ENCODE measurements at places on chromosomes 4 and X.

DNA sequence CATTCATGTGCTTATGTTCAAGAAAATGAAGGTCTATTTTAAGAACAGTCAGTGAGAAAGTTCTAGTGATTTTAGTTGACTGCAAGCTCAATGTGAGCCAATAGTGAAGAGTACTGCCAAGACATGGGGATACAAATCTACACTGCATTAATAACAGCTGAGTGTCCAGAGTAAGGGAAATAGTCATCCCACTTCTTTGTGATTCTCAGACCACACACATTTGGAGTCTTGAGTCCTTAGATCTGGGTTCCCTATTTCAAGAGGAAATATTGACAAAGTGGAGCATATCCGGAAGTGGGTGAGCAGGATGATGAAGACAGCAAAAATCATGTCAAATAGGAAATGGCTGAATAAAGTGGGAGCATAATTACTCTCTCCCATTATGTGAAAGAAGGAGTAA is 171.1 kb downstream of the LARP7 start:
- DNase-seq, result no peak

DNA sequence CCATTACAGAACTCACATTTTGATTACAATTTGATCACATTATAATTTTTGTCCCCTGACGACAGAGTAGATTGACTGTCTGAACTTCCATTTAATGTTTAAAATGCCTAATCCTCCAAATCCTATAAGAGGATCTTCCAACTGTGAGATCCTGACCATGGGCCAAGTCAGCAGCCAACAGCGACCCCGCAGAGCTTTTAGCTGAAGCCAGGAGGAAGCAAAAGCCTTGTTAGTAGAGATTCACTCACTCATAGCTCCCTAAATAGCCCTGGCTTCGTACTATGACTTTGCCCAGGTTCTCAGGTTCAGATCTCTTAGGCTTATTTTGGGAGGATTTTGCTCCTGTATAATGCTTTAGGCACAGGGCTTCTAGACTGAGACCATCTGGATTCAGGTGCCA is 413.1 kb downstream of the NKX6-1 start:
- peak; percentile 46 for DNase-seq

- no peak for DNase-seq
Measured at GRCh38 chr4:85793233-85793585, 318.3 kb downstream of the ARHGAP24 start.

DNA sequence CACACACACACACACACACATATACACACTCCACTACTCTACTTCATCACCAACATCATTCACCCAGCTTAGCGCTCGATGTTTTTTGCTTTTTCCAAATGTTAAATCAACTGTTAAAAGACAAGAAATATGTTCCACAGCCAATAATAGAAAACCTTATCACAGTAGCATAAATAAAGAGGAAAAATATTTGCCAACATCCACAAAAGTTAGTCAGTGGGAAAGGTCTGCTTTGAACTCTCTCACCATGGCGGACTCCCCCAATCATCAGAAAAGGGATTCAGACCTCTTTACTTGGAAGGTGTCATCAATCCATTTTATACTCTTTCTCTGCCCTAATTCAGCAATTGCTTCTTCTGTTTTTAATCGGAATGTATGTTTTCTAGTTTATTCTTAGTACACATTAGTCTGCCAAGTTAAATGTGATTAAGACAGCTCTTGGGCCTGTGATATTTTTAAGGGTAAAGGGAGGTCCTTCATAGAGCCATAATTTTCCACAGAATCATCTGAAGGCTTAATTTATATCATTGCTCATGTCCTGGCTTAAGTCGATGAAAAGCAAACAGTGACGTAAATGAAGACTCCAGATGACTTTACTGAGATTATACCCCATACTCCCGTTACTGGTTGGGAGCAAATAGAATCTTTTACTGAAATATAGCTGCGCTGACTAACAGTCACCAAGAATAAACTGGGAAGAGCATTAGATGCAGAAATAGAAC is 29.7 kb upstream of the LGI2 start:
- no peak for DNase-seq

DNA sequence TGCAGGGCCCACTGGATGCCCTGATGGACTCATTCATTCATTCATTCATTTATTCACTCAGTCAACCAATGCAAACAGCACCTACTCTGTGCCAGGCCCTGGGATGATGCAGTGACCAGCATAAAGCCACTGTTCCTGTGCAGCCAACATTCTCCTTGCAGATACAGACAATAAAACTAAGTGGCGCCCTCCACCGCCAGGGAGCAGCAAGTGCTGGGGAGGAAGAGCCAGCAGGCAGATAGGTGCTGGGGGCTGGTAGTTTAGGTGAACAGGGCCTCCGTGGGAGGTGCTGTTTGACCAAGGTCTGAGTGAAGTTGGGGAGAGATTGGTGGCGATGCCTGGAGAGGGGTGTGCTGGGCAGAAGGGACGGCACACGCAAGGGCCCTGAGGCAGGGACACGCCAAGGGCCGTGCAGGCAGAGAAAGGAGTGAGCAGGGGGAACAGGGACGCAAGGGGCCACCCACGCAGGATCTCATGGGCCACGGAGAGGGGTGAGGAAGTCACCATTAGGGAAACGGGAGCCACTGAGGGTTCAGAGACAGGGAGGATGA is 65.5 kb downstream of the WFS1 start:
- DNase-seq, result no peak

GRCh38 chrX:71366674-71367256 is 608 bp downstream of the TAF1 start:
- no peak for DNase-seq

DNA sequence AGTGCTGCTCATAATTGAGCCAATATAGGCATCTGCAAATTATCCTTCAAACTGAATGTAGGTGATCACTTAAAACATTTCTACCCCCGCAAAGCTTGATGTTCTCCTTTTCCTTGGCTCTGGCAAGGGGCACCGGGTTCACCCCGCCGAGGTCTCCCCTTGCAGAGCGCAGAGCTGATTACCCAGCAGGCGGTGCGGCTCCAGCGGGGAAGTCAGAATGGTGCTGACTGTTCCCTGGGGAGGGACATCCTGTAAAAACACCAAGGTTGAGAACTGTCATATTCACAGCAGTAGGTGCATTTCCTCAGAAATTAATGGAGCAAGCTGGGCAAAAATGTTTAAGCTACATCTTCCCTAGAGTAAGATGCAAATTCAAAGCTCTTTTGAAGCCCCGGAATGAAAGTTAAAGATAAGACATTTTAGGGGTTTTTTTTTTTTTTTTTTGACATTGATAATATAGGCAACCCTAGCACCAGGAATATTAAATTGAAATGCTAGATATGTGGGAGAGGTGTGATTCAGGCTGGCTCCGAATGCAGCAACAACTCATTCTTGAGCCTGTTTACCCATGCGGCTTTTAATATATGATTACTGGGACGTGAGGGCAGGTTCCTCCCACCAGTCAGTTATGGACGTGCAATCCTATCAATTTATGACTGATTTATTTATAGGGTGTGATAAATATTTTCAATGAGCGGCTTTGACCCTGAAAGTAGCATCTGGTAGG is 767.3 kb upstream of the TENM3 start:
- no peak for DNase-seq

- no peak for DNase-seq
Measured at GRCh38 chrX:108537005-108537404, 97.4 kb downstream of the COL4A5 start.

DNA sequence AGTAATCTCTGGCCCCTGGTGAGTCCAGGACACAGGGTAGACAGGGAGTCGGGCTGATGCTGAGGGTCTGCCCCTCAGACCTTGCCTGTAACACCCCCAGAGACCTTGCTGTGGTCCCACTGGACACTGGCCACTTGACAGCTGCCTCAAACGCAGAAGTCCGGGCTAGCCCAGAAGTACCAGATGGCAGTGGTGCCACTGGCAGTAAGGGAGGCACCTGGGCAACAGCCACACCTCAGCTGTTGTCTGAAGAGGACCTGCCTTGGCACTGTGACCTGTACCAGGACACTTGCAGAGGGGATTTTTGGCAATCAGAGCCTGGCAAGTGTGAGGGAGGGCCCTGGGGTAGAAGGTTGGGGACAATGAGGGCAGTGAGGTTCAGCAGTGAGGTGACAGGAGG is 63.3 kb upstream of the UXT start:
- no peak for DNase-seq

DNA sequence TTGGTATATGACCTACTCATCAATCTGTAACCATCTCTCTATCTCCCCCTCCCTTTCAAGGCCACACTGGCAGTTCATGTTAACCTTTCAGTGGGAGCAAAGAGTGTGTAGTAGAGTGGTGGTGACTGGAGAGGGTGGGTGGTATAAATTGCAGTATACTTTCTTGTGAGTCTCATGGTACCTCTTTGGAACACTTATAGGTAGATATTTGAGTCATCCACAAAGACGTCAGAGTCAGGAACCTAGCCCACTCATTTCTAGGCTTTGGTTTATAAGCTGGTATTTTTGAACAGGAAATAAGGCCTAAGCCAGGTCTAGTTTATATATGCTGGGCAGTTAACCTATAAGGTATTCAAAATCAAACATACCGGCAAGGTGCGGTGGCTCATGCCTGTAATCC is 36.3 kb downstream of the RLIM start:
- no peak for DNase-seq

DNA sequence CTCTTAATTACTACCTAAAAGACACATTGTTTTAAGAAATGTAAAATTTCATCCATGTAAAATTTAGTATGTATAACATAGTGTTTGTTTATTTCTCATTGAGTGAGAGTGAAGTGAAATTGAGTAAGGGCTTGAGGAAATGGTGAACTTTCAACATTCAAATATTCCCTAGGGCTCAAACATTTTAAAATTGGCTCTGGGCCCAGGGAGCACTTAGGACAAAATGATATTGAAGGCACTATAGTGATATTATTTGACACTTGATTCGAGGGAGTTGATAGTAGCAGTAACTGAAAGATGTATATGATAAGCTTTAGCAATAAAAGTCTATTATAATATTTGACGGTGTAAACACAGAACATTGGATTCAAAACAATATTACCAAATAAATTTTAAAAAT is 1244.0 kb upstream of the TENM3 start:
- no peak for DNase-seq

DNA sequence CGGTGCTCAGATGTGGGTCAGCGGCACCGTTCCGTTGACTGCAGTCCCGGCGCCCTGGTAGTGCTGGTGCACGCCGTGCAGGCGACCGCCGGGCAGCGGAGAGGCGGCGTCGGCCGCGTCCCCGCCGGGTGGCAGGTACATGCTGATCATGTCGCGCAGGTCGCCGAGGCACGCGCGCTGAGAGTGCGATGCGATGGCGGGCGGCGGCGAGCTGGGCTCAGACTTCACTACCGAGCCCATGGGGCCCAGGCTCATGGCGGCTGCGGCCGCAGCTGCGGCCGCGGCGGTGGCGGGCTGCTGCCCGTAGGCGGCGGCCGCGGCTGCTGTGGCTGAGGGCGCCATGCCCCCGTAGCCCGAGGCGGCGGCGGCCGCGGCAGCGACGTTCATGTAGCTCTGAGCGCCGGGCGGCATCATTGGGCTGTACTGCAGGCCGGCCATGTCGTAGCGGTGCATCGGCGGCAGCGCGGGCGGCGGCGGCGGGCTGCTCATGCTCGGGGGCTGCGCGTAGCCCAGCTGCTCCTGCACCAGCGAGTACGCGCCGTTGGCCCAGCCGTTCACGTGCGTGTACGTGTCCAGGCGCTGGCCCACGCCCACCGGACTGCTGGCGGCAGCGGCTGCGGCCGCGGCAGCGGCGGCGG is 1.0 kb downstream of the SOX3 start:
- no peak for DNase-seq

GRCh38 chr4:124415146-124415545 is 297.4 kb downstream of the ANKRD50 start:
- no peak for DNase-seq

- no peak for DNase-seq
Measured at GRCh38 chrX:78123190-78123589, 16.3 kb downstream of the TAF9B start.

GRCh38 chr4:24453951-24454350 is 130.4 kb downstream of the DHX15 start:
- DNase-seq, result no peak

DNA sequence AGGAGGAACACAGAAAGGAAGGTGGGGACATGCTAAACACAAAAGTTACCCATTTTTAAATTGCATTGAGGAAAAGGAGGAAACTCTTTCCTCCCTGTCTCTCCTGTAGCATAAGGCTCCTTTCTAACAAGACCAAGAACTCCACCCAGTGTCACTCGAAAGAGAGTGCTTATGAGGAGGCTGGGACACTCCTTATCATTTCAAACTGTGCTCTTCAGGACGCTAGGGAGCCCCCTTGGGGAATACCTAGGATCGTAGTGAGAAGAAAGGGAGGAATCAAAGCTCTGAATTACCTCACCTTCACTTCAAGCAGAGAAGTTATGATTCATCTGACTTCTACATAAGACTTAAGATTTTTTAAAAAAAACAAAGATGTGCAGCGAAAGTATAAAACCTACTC is 65.5 kb downstream of the F9 start:
- DNase-seq, result no peak

DNA sequence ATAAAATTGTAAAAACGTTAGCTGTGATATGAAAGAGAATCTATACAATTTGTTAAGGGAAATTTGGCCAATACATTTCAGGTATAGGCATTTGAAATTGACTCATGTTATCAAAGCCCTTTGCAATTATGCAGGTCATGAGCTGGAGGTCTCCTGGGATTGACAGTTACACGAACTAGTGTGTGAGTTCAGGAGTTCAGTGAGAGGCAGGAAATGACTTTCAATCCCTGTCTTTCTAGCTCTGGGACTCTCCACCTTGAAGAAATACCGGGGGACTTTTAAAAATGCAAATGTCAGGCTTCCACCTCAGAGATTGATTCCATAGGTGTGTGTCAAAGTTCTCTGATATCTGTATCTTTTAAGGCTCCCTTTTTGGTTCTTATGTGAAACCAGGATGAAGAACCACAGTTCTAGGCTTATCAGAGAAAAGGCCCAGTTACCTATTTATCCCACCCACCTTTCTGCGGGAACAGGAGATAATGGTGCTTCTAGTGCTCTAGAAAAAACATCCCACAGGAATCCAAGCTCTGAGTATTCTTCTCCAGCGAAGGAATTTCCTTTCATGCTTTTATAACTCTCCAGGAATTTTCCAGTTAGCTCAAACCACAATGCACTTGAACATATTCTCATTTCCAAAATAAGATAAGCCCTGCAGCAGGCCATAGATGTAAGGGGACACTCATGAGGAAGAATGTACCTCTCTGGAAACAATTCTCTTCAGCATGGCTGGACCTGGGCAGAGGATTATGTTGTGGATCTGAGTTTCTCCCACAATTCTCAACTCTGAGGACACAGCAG is 501.0 kb downstream of the IDS start:
- DNase-seq, result no peak

DNA sequence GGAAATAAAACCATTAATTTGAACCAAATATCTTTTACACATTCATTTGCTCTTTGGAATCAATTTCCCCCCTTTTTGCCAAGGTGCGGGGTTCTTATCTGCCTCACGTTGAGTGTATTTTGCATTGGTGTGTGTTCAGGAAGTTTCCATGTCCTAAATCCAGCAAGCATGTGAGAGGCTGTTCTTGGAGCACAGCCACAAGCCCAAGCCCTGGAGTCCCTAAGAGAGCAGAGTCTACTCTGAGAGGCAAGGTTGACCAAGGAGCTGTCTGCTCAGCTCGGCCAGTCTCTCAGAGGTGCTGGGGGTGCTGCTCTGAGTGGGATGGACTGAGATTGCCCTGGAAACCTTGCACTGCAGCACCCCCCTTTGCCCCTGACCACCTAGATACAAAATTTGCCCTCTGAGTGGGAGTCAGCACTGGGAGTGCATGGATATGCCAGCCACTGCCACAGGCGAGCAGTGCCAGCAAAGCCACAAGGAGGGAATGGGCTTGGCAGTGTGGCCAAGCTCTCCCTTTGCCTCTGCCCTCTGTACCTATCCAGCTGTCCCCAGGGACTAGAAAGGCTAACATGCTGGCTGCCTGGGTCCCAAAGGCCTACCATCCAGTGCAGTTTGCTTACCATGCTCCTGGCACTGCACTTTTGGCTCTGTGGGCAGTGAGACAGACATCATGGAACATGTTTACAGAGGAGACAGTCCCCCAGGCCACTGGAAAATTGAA is 20.5 kb upstream of the FAM193A start:
- no peak for DNase-seq

Data from cerebellar nuclear complex (tissue), 1 donor.